ENCODE measurements at places on chromosomes 1 and 21. TPM values are rescaled to one million over a fixed set of nuclear protein-coding genes. Genes with fewer than 3 reads are reported as not detected.

The LMOD1 gene
- total RNA-seq, result 19.4 TPM

The ZNF683 gene
- not detected for total RNA-seq

The IFNGR2 gene
- 44.2 TPM for total RNA-seq

The FALEC gene
- 0.25 TPM for total RNA-seq

The TEDDM1 gene
- total RNA-seq, result not detected
